T-helper 2 cell (primary cell): ENCODE measurements at places on chromosomes 1 and 21.

DNA sequence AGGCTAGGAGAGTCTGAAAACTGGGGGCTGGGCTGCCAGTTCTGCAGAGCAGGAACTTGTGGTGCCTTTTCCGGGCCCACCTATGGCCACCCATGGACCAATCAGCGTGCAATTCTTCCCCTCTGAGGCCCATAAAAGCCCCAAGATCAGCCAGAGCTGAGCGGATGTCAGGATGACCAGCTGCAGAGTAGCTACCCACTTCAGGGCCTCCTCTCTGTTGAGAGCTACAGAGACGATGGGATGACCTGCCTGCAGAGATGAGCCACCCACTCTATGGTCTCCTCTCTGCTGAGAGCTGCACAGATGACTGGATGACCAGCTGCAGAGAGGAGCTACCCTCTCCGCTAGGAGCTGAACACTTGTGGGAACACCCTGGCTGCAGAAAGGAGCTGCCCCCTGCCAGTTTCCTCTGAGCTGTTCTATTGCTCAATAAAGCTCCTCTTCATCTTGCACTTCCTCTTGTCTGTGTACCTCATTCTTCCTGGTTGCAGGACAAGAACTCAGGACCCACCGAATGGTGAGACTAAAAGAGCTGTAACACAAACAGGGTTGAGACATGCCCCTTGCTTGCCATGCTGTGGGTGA is 12.8 kb upstream of the AADACL4 start:
- DNase-seq = no peak

- no peak for DNase-seq
Observed at GRCh38 chr21:46227811-46228344, 696 bp downstream of the LSS start.

DNA sequence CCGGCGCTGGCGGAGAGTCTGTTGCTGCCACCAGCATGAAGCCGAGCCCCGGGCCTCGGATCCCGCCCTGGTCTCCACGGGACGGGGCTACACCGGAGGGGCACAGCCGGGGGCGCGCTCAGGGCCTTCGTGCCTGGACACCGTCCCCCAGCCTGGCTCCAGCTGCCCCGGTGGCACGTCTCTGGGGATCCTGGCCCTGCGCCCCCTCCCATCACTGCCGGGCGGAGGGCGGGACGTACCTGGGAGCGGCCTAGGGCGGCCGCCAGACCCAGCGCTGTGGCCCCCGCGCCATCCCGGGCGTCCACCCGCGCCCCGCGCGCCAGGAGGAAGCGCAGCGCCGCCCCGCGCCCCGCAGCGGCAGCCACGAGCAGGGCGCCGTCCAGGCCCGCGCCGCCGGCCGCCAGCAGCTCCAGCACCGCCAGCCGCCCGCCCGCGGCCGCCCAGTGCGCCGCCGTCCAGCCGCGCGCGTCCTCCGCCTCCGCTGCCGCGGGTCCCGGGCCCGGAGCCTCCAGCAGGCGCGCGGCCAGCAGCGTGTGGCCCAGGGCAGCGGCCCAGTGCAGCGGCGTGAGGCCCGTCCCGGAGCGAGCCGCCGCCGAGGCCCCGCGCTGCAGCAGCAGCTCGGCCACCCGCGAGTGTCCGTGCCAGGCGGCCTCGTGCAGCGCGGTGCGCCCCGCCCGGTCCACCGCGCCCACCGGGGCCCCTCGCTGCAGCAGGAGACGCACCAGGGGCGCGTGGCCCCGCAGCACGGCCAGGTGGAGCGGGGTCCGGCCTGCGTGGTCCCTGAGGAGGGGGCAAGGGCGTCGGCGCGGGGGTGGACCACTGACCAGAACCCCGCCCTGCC is 1.0 kb downstream of the ANKRD65 start:
- DNase-seq = no peak

GRCh38 chr1:220326578-220326977 is 54.3 kb upstream of the RAB3GAP2 start:
- DNase-seq = no peak

- DNase-seq = no peak
Observed at GRCh38 chr1:11273595-11274234, 717 bp downstream of the UBIAD1 start.

- no peak for DNase-seq
Observed at GRCh38 chr21:45130324-45130774, 56.0 kb downstream of the ADARB1 start.

DNA sequence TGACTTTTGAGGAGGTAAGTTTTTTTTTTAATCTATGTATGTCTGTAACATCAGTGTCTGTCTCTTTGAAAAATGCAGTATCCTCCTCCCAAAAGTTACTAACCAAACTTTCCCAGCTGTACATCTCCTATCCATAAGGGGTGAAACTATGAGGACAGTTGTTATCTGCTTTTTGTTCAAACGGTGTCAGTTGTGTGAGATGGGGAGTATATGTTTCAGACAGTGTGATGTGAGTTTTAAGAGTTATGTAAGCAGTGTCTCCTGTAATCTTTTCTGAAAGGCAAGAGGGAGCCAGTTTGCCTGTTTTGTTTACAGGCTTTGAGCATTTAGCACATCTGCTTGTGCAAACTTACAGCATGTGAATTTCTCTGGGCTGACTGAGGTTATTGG is 34.8 kb upstream of the CACYBP start:
- DNase-seq = peak; percentile 57

GRCh38 chr1:179120736-179121135 is 38.9 kb downstream of the TOR3A start:
- no peak for DNase-seq

- peak; percentile 8 for DNase-seq
Observed at GRCh38 chr1:167713330-167714081, 8.3 kb upstream of the MPZL1 start.

GRCh38 chr21:45319461-45320211 is 31.9 kb upstream of the POFUT2 start:
- no peak for DNase-seq

DNA sequence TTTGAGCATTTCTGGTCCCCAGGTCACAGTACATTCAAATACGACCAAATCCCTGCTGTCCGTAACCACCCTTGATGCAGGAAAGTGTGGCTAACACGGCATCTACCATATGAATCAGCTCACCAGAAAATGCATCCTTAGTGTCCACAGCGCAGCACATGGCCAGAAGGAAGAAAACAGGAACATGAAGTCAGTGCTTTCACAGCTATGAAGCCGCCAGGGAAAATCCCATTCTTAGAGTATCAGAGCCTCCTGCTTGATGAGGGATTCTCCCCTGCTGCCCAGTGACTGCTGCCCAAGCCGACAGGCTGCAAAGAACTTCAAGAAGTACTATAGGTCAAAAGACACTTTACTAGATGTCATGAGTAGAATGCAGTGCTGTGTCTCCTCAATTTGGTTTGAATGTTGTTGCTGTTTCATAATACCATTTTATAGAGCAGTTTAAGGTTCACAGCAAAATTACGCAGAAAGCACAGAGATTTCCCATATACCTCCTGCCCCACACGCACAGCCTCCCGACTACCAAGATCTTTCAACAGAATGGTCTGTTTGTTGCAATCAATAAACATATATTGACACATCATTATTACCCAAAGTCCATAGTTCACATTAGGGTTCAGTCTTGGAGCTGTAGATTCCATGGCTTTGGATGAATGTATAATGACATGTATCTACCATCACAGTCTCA is 14.5 kb downstream of the TIAM1 start:
- no peak for DNase-seq

DNA sequence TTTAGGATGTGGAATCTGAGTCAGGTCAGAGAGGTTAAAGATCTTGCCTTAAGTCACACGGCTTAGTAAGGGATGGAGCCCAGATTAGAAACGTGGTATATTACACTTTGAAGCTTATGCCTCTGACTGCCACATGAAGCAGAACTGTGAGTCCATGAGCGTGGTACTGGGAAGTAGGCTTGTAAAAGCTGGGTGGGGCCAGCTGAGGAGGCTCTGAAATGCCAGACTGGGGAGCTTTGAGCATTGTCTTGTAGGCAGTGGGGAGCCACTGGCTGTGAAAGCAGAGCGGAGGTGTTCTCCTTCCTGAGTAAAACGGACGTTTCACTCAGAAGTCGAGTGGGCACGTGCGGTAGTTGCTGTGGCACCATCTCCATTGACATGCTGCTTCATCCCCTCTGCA is 72.6 kb upstream of the USP24 start:
- DNase-seq = no peak

- DNase-seq = no peak
Observed at GRCh38 chr1:35377555-35377954, 109.0 kb downstream of the ZMYM4 start.

DNA sequence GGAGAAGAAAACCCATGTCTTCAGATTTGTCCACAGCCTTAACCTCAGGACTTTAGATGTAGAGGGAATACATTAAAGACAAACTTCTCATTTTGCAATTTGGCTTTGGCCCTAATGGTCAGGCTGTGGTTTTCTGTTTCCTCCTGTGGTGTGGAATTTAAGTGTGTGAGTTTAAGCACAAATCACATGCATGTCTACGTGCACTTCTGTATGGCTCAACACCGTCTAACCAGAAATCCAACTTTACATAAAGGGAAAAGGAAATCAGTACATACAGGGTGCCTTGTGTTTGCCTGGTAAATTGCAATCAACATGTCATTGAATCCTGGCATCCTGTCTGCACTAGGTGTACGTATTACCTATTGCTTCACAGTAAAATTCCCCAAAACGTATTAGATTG is 1.2 kb upstream of the ZNF124 start:
- no peak for DNase-seq

- DNase-seq = no peak
Observed at GRCh38 chr1:216815260-216816131, 92.3 kb upstream of the ESRRG start.

DNA sequence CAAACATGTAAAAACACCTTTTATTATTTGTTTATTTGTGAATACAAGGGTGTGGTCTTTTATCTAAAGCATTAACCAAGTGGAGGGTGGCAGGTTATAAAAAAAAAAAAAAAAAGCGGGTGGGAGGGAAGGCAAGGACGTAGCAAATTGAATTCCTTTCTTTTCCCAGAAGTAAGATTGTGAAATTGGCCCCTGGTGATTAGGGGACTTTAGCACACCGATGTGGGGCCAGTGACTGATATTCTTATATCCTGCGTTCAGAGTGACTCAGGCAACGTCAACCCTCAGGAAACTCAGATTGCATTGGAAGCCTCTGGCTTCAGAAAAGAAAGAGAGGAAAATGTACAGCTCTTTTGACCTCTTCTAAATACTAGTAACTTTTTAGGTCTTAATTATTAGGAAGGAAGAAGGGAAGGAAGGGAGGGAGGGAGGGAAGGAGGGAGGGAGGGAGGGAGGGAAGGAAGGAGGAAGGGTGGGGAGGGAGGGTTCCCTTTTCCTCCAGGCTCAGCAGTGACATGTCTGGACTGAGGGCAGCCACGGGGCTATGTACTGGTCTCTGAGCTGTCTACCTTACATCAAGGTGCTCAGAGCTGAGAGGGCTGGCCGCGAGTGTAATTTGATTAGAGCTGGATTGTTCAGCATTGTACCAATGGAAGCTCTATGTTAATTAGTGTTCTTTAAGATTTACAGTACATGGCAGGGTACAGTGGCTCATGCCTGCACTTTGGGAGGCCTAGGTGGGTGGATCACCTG is 30.2 kb downstream of the EVA1C start:
- no peak for DNase-seq

DNA sequence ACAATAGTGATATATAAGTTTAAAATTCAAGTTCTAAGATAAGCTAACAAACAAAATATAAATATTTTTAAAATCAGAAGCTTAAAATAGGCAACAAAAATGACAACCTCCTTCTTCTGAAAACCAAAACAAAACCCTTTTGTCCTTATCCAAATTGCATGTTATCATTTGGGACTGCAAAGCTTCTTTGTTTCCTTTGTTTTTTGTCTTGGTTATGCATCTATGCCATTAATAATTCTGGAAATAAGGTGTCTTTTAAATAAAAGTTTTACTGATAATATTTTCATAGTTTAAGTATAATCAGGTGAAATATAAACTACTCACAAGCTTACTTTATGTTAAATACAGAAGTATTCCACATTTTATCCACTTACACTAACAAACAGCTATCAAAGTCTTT is 20.5 kb downstream of the ADSS2 start:
- no peak for DNase-seq

GRCh38 chr21:35045542-35046262 is 3.4 kb downstream of the RUNX1 start:
- no peak for DNase-seq

DNA sequence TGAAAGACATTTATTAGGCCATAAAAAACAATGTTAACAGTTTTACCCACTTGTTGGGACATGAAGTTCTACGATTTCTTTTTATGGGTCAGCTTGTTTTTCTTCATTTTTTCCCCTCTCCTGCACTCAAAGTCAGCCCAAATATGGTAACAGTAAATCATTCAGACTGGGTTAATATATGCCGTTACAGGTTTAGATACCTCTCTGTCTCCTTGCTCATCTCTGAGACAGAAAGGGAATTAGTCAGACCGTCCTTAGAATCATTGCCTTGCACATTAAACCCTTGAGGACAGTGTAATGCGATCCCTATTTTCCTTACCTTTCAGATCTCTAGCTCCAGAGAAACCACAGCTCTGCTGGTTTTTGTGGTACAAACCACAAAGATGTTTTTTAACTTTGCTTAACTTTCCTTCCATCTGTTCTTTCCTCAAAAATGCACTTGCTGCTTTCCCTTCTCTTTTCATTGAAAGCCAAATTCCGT is 613.3 kb downstream of the PLPP3 start:
- no peak for DNase-seq

- no peak for DNase-seq
Observed at GRCh38 chr1:30984991-30985503, 76.5 kb upstream of the SDC3 start.

DNA sequence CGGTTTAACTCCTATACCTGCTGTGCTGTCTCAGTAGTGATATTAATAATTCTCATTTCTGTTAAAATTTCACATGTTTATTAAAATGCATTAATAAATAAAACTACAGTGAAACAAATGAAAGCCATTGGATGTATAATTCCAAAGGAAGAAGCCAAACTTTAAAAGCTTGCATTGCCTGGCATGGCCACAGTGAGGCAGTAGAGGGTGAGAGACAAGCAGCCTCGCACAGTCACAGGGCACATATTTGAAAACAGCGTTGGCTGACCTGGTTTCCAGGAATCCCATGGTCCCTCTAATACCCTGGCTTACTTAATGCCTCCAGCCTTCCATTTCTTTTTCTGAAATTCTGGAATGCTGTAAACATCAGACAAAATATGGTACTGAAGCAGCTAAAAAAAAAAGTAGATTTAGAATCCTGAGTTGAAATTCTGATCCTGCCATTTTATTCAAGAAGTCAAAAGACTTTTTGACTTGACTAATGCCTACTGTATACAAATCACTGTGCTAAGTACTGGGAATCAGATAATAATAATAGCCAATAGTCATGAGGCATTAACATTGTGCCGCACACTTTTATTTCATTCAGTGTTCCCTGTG is 6.7 kb upstream of the RNASEL start:
- DNase-seq = peak; percentile 34

GRCh38 chr1:94001397-94002045 is 92.3 kb upstream of the GCLM start:
- no peak for DNase-seq

GRCh38 chr1:184072376-184072775 is 20.8 kb downstream of the TSEN15 start:
- no peak for DNase-seq

- no peak for DNase-seq
Observed at GRCh38 chr1:52253421-52253820, 111.5 kb downstream of the ZFYVE9 start.

GRCh38 chr1:3381901-3382300 is 72.6 kb upstream of the ARHGEF16 start:
- no peak for DNase-seq
